ENCODE measurements at places on chromosomes 16 and 17. TPM values are rescaled to one million over a fixed set of nuclear protein-coding genes. Genes with fewer than 3 reads are reported as not detected.

XYLT1 gene
- total RNA-seq: under 0.01 TPM

PRSS36 gene
- 0.51 TPM for total RNA-seq

SMIM36 gene
- not detected for total RNA-seq

TM4SF5 gene
- total RNA-seq: not detected

MXRA7 gene
- total RNA-seq: 245 TPM

KRT27 gene
- total RNA-seq: not detected

KIF19 gene
- not detected for total RNA-seq

Data from SJCRH30 (cell line).